ENCODE measurements at places on chromosomes 6 and 20.

DNA sequence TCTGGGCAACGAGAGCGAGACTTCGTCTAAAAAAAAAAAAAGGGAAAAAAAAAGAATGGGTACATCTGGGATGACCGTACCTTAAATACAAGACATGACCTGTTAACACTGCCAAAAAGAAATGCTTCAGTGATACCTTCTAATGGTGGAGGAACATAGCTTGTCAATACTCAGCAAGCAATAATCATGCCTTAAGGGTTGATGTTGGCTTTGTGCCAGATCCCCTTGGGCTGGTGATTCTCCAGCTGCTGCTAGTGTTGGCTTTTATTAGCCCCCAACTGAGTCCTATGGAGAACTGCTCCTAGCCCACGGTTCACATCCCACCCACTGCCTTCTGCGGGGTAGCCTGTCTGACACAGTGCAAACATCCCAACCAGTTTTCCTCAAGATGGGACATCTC is 134.9 kb downstream of the PLCB1 start:
- no peak for DNase-seq

GRCh38 chr20:48921883-48922820 is 641 bp downstream of the ARFGEF2 start:
- DNase-seq: peak; percentile 86

DNA sequence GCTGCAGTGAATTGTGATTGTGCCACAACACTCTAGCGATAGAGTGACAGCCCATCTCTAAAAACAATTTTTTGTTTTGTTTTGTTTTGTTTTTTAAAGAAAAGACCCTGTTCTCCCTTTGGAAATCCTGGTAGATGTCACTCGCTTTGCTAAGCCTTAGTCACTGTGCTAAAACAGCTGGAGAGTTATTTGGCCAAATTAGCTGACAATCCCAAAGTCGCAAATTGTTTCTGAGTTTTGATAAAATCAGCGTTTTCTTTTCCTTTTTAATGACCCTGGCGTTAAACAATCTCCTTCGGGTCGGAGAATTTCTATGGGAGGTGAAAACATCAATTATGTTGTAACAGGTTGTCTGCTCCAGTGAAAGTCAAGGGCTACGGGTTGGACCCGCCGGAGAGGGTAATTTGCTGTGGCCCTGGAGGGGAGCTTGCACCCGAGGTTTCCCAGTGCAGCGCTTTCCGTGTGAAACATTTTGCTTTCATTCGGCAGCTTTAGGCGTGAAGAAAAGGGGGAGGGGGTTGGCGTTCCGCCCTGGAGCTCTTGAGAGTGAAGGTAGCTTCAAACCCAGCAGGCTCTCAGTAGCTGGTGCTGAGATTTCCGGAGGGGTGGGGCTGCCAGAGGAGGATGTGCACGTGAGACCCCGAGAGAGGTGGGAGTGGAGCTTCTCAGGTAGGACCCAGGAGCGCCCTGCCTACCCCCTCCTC is 296.6 kb downstream of the PHACTR1 start:
- DNase-seq: peak; percentile 50

DNA sequence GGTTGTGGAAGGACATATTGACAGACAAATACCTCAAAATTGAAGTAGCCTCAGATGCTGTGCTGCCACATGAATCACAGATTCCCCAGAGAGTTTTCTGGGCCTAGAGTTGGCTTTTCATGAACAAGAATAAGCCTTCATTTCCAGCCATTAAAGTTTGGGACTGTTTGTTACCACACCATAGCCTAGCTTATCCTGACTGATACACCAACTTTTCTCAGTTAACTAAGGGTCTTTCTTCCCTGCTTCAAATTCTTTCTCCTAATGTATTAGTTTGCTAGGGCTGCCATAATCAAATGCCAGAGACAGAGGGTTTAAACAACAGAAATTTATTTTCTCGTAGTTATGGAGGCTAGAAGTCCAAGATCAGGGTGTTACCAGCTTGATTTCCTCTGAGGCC is 237.4 kb upstream of the ZFP64 start:
- DNase-seq: no peak

DNA sequence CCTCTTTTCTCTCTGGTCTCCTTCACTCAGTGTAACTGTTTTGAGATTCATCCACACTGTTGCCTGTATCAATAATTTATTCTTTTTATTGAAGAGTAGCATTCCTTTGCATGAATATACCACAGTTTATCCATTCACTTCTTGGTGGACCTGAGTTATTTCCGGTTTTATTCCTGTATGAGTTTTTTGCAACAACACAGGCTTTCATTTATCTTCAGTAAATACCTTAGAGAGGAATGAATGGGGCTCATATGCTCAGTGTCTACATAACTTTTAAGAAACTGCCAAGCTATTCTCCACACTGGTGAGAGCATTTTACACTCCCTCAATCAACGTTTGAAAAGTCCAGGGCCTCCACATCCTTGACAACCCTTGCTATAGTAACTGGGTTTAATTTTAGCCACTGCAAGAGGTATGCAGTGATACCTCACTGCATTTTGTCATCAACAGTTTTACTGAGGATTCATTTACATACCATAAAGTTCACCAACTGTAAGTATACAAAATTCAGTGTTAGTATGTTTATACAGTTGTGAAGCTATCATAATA is 154.6 kb downstream of the PDE10A start:
- no peak for DNase-seq

DNA sequence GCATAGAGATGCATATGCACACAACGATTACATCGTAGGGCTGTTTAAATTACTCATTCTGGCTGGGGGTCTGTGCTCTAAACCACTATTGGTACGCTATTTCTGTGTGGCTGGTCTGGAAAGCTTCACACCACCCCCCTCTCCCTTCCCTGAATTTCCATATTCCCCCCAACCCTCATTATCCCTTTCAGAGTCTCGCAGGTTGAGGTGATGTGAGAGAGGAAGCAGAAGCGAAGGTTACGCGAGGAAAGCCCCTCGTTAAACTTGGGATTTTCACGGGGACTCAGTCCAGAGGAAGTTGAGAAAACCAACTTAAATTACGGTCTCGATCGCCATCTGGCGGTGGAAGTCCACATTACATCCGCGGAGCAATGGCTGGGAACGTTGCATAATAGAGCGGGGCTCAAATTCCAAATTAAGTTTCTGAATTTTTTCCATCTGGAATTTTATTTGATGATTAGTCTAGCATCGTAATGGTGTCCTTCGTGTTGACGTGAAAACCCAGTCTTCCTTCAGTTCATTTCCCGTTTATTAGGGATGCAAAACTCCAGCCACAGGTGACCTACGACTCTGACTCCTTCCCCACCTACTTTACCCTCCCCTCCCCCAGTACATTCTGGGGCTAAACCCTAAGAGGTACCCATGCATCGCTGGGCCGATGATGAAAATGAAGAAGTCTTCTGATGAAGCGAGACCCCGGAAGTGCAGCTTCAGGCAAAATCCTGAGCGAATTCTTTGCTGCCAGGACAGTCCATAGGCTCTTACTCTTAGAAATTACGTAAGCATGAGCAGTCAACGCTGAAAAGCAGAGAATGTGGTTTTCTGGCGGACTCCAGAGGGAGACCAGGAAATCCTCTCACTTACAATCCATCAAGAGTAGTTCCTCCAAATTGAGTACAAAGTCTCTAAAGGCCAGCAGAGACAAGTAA is 19.7 kb downstream of the HLA-DOB start:
- peak; percentile 69 for DNase-seq

DNA sequence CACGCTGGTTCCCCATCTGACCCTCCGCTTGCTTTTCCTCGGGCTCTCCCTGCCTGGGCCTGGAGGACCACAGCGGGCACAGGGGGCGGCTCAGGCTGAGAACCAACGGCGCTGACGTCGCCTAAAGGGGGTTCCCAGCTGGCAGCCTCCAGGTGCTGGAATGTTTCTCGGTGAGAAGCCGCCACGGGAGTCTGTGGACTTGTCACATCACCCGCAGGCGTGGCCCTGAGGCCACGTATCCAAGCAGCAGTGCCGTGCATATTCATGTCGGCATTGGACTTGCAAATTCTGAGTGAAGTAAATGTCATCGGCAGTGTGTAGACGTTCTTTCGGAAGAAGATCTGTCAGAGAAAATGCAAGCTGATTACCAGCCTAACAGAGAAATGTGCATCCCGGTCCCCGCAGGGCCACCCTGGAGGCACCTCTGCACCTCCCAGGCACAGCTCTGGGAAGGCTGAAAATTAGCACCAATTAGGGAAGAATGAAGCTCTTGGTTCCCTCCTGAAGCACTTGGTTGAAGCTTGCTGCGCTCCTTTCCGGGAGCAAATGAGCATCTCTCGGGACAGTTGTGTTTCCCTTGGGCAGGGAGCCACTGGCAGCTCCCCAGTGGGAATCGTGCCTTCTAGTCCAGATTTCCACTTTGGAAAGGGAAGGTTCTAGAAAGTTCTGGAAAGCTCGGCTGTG is 24.3 kb downstream of the NTSR1 start:
- no peak for DNase-seq

DNA sequence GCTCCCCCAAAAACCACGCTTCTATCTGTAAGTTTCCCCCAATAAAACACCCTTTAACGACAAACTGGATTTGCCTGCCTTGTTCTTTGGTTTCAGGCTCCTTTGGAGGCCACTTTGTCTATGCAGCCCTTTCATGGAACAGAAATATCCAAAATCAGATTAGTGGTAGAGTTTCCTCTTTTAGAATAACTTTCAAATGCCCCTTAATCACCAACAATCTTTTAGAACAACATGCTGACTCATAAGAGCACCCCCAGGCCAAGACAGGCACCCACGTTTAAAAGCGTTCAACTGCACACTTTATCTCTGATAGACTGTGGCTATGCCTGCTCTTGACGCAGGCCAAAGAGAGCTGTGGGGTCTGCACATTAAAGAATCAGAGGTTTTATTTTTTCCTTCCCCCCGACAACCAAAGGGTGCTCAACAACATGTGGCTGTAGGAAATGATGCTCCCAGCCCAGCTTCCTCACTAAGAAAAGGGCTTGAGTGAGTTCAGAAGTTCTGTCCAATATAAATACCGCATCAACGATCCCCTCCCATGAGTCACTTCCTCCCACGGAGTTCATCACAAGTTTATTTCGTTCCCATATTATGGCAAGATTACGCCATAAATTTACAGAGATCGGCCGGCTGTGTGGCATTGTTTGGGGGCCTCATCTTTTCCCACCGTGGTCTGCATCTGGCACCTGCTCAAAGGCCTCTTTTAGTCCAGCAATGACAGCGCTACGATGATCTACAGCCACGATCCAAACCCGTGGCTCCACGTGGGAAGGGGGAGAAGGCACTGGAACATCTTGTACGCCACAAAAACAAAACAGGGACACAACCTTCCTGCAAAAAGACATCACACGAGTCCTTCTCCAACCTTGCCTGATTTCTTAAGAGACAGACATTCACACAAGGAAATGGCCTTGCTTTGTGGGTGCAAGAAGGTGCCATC is 88.8 kb upstream of the NFATC2 start:
- no peak for DNase-seq

DNA sequence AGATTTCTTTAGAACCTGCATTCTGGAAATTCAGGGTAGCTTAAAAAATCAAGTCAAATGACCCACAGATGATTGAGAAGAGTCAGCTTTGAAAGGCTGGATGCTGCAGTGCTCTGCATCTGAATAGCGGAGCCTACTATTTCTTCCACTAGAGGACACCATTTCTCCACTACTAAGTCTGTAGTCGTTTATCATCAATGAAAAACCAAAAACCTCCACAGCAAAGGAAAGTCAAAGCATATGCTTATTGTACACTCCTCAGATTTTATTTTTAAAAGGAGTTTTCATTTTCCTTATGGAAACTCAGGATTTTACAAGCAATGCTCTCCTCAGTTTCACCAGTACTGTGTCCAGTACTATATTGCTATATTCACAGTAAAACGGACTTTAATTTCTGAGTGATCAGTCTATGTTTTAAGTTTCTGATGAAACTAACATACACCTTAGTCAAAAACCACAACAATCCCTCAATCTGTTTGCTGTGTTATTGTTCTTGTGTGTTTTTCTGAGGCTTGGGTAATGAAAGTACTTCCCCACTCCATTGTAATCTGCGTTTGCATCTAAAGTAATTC is 50.5 kb upstream of the ENPP5 start:
- DNase-seq: peak; percentile 79

GRCh38 chr6:109073344-109074132 is 21.1 kb downstream of the SESN1 start:
- peak; percentile 75 for DNase-seq

DNA sequence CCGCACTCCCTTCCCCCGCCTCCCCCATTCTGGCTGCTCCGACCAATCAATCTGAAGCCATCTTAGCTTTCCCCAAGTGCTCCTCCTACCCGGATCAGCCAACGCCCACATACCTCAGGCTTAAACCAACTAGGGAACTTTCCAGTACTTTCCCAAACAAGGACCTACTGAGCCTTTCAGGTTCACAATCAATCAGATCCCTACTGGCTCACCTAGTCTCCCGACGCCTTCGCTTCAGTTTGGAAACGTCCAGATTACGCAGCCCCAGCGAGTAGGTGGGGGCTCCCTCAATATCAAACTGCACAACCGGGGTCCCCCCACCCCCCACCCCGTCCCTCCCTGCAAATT is 432 bp downstream of the HSPA1L start:
- peak; percentile 97 for DNase-seq

GRCh38 chr20:18856873-18857272 is 43.3 kb downstream of the SCP2D1 start:
- DNase-seq: no peak

DNA sequence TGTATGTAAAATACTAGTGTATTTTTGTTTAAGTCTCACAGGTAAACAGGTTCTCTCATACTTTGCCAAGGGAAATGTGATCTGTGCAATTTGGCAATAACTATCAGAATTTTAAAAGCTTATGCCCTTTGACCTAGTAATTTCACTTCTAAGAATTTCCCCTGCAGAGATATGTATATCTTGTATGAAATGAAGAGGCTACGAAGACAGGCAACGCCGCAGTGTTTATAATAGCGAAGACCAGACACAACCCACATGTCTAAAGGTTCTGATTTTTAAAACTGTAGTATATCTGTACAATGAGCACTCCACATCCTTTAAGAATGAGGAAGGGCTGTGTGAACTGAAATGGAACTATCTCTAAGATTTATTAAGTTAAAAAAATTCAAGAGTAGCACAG is 7.5 kb downstream of the TRAF3IP2 start:
- DNase-seq: no peak

- DNase-seq: peak; percentile 66
Observed at GRCh38 chr6:32196682-32197616, 4.5 kb upstream of the GPSM3 start.

GRCh38 chr6:141783585-141783984 is 349.1 kb upstream of the GJE1 start:
- DNase-seq: no peak

DNA sequence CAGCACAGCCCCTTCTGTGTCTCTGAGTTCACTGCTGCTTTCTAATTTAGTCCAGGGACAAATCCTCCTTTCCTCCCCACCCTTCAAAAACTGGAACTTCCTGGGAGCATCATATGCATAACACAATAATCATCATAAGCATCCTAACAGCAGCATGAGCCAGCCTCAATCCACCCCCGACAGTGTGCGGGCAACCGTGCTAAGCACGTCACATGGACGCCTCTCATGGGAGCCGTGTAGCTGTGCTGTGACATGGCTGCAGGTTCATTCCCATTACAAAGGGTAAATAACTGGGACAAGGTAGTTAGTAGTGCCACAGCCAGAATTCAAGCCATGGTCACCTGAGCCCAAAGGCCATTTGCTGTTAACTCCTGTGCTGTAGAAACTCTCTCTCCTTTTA is 24.5 kb upstream of the ULBP3 start:
- DNase-seq: no peak

GRCh38 chr20:58179432-58180099 is 48.9 kb downstream of the ANKRD60 start:
- peak; percentile 39 for DNase-seq

Data from DMS53 (cell line).